ENCODE measurements at places on chromosomes 7 and 10.

DNA sequence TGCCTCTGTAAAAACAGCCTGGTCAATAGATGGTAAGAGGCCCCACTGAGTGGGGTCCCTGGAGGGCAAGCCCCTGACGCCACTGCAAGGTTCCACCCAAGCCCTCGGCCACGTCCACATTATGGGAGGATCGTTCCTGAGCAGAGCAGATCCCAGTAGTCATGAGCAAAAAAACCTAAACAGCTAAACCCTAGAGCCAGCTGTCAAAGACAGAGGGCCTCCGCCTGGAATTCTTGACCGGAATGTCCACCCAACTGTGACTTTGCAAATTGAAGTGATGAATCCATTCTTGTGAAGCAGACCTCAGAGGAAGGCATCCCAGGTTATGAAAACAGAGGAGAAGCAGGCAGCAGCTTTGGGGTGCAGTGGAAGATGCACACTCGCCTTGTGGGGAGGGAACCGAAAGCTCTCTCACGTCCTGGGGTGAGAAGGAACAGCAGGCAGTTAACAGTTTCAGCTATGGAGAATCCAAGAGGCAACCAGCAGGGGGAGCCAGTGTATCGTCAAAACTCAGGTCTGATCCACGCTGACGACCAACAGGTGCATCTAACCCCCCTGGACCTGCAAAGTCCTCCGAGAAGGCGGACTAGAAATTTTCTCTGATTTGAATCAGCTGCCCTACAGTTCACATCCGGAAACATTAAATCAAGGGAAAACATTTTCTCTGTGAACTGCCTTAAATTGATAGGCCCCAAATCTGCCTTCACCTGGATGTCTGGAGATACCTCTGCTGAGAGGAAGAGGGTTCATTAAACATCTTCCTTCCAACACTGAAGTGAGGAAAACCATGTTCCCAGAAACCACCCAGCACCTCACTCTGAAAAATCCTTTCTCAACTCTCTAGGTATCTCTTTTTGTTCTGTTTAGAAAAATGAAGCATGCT is 139.1 kb upstream of the PFKP start:
- peak; percentile 80 for DNase-seq

GRCh38 chr7:30888747-30889146 is 22.9 kb upstream of the AQP1 start:
- no peak for DNase-seq

GRCh38 chr10:19930936-19931893 is 115.0 kb downstream of the PLXDC2 start:
- no peak for DNase-seq

GRCh38 chr10:36872702-36873393 is 252.6 kb upstream of the ANKRD30A start:
- DNase-seq, result no peak

DNA sequence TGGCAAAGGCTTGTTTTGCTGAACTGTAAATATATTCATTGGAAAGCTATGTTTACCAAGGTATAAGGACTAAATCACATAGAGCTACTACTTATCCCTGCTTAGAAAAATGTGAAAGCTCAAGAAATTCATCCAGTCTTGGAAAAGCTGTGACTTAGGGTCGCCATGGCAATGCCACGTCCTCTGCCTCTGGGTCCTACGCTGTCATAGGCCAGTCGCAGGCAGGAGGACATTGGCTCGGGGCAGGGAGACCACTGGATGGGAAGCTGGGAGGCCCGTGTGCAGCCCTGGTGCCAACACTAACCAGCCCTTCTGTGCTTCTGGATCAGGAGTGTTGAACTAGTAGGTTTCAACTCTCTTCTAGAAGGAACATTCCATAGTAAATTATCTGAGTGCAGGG is 67.3 kb upstream of the PDZD8 start:
- DNase-seq, result no peak

- DNase-seq, result peak; percentile 88
These were observed at the start of gene KBTBD2 for GRCh38 chr7:32891043-32891799. TSS of gene KBTBD2 (minus strand) at chr7:32891760. CDS start at chr7:32879604, 12,156 bp downstream.

GRCh38 chr10:21047096-21047495 is 150.0 kb upstream of the NEBL start:
- DNase-seq, result no peak

DNA sequence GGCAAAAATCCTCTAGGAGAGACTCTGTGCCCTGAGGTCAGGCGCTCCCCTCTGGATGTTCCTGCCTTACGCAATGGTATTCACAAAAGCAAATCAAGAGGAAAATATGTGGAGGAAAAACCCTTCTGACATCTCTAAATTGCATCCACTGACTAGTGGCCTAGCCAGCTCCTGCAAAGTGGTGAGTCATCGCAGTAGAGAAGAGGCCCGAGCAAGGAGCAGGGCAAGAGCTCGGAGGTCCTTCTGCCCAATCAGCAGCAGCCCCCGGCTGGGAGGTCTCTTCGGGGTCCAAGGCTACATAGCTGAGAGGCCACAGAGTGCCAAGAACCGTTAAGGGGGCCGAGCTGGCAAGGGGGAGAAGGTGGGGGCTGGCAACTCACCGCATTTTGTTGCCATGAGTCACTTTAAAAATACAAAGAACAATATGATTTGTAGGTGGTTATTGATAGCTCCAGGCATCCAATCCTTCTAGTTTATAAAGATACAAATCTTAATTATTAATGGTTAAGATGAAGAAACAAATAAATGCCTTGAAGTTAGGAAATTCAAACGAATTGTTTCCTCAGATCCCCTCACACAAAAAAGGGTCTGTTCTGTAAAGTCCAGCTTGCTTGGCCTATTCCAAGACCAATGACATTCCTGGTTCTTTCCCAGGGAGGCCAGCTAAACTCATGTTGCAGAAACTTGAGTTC is 161.6 kb downstream of the PKD1L1 start:
- DNase-seq, result no peak

DNA sequence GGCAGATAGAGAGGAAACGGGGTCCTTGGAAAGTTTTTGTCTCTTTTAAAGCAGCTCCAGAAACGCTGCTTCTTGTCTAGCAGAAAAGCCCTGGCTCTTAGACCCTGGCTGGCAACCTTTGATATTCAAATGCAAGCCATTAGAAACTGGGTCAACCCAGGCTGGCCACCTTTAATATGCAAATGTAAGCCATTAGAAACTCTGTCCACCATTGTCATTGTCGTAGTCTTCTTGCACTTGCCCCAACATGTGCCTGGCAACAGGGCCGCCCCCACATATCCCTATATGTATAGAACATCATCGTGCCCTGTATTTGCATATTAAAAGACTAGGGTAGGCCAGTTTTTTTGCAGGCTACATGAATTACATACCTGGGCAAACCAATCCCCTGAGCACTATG is 621.3 kb upstream of the DPP6 start:
- DNase-seq, result peak; percentile 2

DNA sequence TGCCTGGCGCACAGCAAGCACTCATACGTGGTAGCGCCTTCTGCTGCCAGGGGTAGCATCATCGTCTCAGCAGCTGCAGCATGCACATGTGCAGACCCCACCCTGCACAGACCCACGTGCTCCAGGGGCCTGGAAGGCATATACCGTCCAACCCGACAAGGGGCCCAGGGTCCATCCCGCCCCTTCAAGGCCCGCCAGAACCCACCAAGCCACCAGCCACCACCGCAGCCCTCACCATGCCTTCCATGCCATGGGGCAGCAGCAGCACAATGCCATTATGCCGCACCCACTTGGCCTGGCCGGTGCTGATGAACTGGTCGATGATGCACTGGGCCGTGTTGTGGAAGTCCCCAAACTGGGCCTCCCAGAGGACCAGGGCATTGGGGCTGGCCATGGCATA is 22.7 kb downstream of the OGDHL start:
- no peak for DNase-seq

GRCh38 chr10:108250936-108251620 is 1086.6 kb upstream of the SORCS1 start:
- DNase-seq, result no peak

GRCh38 chr7:121954803-121955202 is 81.8 kb downstream of the PTPRZ1 start:
- DNase-seq, result no peak

GRCh38 chr10:103144041-103144440 is 49.0 kb downstream of the NT5C2 start:
- no peak for DNase-seq

DNA sequence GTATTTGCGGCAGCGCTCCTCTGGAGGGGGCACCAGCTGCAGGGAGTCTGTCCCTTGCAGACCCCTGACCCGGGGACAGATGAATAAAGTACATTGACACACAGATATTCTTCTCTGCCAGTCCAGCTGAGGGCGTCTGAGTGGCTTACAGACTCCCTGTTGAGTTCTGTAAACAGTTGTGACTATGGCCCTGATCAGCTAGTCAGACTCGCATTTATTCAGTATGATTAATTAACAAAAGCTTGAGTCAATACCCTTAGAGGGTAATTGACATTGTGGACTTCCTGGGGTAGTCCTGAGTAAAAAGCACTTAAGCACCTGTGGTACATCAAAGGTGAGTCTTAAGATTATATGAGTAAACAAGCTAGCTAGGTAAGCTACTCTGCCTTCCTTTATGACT is 21.0 kb downstream of the ANKRD30A start:
- no peak for DNase-seq
